ENCODE measurements at places on chromosomes 11 and 22. TPM values are rescaled to one million over a fixed set of nuclear protein-coding genes. Genes with fewer than 3 reads are reported as not detected.

GRCh38 chr11:2580571-2581001 lies 119.2 kb downstream of the KCNQ1OT1 start:
- DNase-seq: no peak

SEPTIN3 gene
- 0.14 TPM for total RNA-seq

GRCh38 chr22:19862619-19863246 lies 8.1 kb upstream of the GNB1L start:
- no peak for DNase-seq

- no peak for DNase-seq
These were observed 414.5 kb upstream of the SYN3 start for GRCh38 chr22:33472462-33473344.

GRCh38 chr11:18731949-18732821 lies 6.2 kb upstream of the IGSF22 start:
- peak; percentile 70 for DNase-seq

GRCh38 chr11:130515829-130516553 lies 67.5 kb downstream of the ADAMTS15 start:
- no peak for DNase-seq
